ENCODE measurements at places on chromosomes 6 and 20. TPM values are rescaled to one million over a fixed set of nuclear protein-coding genes. Genes with fewer than 3 reads are reported as not detected.

DNA sequence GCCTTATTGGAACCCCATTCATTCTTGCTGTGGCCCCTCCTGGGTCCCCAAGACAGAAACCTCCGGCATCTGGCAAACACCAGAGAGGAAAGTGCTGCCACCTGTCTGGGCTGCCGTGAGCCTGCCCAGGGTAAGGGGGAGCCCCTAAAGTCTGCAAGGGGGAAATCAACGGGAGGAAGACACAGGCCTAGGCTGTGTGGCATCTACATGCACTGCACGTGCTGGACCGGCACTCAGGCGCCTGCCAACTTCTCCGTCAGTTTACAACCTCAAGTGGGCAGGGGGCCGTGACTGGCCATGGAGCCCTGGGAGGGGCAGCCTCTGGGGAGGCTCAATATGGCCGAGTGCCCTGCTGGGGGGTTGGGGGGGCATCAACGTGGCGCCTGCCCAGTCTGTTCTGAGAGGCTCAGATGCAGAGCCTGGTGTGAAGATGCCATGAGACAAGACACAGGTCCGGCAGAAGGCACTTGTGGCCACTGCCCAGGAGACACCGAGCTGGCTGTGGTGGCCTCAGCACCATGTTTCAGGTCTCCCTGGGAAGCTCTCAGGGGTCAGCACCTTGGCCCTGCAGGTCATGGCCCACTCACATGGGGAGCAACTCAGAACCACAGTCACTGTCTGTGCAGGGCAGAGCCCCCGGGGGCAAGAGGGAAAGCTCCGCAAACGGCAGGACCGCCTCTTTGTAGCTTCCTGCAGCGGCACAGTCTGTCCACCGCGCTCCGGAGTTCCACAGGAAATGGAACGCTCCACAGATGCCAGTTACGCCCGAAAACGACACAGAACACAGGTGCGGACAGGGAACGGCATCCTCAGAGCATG is 8.4 kb downstream of the UCKL1 start:
- no peaks in the 10 kb centered on the region for H3K36me3 ChIP-seq
- peaks cover 4% of the 10 kb centered on the region for H3K4me1 ChIP-seq
- H3K27me3 ChIP-seq: no peaks in the 10 kb centered on the region

DNA sequence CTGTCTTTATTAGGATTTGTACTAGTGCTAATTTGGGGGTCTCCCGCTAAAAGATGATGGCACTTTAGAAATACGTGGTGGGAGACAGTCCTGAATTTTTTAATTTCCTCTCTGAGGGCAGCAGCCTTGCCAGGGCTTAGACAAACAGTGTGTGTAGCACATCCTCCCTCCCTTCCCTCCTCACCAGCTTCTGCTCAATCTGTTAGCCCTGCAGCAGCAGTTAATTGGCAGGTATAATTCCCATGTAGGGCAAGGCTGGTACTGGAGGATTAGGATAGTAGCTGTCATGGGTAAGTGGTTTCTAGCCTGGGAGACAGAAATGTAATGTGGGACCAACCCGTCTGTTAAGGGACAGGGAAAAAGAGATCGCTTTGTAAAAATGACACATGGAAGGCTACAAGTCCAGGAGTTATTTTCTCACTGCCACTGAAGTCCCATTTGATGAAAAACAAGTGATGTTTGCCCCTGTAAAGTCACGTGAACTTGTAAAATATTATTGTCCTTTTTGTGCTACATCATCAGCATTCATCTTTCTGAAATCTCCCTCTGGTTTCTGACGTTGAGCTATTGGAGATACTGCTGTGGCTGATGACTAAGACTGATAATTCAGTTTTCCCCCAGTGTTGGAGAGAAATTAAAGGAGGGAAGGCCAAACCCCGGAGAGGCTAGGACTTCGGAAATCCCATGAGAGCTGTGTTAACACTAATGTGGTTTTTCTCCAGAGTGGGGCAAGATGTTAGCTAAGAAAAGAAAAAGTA is 40.6 kb downstream of the CTNNBL1 start:
- no peaks in the 10 kb centered on the region for H3K4me1 ChIP-seq
- peak overlapping the region; percentile 70 for H3K27ac ChIP-seq
- no peaks in the 10 kb centered on the region for H3K27me3 ChIP-seq
- H3K4me3 ChIP-seq: no peak overlapping the region

DNA sequence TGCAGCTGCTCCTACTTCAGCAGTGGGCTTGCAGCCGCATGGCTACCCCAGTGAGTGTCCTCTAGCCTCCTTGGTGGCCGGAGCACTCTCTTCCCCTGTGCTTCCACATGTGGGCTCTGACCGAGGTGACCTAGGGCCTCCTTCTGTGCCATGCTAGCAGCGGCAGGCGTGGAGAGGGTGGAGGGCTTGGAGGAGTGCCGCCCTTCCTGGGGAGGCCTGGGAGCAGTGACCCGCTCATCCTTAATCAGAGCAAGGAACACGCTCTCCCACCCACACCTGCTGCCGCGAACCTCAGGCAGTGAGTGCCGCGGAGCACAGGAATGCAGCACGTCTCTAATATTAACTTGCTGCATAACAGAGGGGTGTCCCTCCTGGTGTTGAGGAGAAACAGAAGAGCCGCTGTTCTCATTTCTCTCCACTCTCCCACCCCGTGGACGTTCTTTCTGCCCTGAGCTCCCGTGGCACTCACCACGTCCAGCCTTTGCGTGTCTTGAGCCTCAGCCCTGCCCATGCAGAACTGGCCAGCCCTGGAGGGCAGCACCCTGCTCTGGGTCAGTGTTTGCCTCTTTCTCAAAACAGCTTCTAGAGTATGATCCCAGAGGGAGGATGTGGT is 31.9 kb downstream of the DUSP22 start:
- H3K27me3 ChIP-seq: no peaks in the 10 kb centered on the region
- H3K4me1 ChIP-seq: peaks cover 3% of the 10 kb centered on the region
- H3K36me3 ChIP-seq: no peaks in the 10 kb centered on the region
- no peak for DNase-seq
- H3K4me3 ChIP-seq: no peak overlapping the region

- H3K27ac ChIP-seq: no peak overlapping the region
- H3K4me3 ChIP-seq: no peak overlapping the region
- H3K36me3 ChIP-seq: no peaks in the 10 kb centered on the region
Observed at GRCh38 chr6:21001736-21002135, 467.5 kb downstream of the CDKAL1 start.

DNA sequence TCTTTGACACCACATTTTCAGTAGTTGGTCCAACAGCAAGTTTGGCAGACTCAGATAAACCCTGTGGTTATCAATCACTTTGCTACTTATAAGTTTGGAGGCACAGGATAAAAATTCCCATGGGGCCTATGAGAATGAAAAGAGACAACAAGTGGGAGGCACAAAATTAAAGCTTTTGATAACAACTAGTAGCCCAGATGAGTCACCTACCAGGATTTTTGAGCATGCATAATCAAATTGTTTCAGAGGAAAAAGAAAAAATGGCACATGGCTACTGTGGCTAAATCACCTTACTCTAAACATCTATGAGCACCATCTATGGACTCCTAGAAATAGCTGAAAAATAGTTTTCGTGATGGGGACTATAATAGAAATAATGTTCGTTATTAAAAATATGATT is 40.8 kb upstream of the BMP5 start:
- no peaks in the 10 kb centered on the region for H3K4me1 ChIP-seq
- H3K27me3 ChIP-seq: no peaks in the 10 kb centered on the region
- no peaks in the 10 kb centered on the region for H3K36me3 ChIP-seq
- no peak overlapping the region for H3K4me3 ChIP-seq
- no peak overlapping the region for H3K27ac ChIP-seq
- DNase-seq: no peak

- H3K27ac ChIP-seq: no peak overlapping the region
- H3K4me3 ChIP-seq: no peak overlapping the region
- no peaks in the 10 kb centered on the region for H3K27me3 ChIP-seq
Observed at GRCh38 chr6:2086326-2086965, 159.0 kb downstream of the GMDS start.

DNA sequence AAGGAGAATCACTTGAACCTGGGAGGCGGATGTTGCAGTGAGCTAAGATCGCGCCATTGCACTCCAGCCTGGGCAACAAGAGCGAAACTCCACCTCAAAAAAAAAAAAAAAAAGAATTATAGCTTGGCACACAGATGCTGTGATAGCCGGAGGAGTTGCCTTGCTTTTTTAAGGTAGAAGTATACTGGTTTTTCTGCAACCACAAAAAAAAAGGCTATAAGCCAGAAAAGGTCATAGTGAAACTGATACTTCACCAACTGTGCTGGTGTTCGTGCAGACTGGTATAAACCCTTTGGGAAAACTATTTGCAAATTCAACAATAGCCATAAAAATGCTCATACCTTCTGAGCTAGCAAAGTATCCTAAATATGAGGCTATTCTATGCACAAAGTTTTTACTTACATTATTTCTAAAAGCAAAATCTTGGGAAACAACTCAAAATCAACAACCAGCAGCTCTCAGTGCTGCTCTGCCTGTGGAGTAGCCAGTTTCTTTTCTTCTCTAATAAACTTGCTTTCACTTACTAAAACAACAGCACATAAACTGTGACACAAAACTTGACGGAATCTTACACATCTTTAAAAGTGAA is 44.0 kb downstream of the B4GALT5 start:
- peaks cover under 1% of the 10 kb centered on the region for H3K4me1 ChIP-seq
- H3K27me3 ChIP-seq: no peaks in the 10 kb centered on the region
- no peak for DNase-seq
- no peak overlapping the region for H3K27ac ChIP-seq

- no peak overlapping the region for H3K27ac ChIP-seq
- no peaks in the 10 kb centered on the region for H3K27me3 ChIP-seq
- H3K4me3 ChIP-seq: no peak overlapping the region
- no peaks in the 10 kb centered on the region for H3K36me3 ChIP-seq
- no peaks in the 10 kb centered on the region for H3K4me1 ChIP-seq
Observed at GRCh38 chr6:66555082-66555481, 848.1 kb upstream of the EYS start.

DNA sequence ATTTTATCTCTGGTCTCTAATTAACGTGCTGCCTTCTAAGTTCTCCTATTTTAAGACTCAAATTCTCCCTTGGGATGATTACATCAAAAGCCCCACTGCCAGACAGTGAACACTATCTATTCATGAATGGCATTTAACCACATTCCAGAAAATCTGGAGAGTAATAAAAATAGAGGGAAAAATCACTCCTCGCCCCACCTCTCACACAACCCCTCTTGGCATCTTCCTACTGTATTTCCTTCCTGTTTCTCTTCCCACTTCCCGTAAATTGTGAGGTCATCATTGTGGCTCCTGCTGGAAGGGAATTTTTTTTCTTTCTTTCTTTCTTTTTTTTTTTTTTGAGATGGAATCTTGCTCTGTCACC is 31.5 kb downstream of the RAB44 start:
- H3K27me3 ChIP-seq: no peaks in the 10 kb centered on the region
- H3K36me3 ChIP-seq: no peaks in the 10 kb centered on the region
- H3K4me1 ChIP-seq: no peaks in the 10 kb centered on the region
- no peak overlapping the region for H3K4me3 ChIP-seq

GRCh38 chr20:47809161-47809960 is 24.1 kb upstream of the SULF2 start:
- no peaks in the 10 kb centered on the region for H3K36me3 ChIP-seq
- no peak for DNase-seq
- H3K4me3 ChIP-seq: no peak overlapping the region
- H3K4me1 ChIP-seq: no peaks in the 10 kb centered on the region

GRCh38 chr6:32554116-32554965 is 24.3 kb upstream of the HLA-DRB5 start:
- no peaks in the 10 kb centered on the region for H3K27me3 ChIP-seq
- H3K36me3 ChIP-seq: no peaks in the 10 kb centered on the region
- no peak for DNase-seq
- no peaks in the 10 kb centered on the region for H3K4me1 ChIP-seq
- no peak overlapping the region for H3K4me3 ChIP-seq

DNA sequence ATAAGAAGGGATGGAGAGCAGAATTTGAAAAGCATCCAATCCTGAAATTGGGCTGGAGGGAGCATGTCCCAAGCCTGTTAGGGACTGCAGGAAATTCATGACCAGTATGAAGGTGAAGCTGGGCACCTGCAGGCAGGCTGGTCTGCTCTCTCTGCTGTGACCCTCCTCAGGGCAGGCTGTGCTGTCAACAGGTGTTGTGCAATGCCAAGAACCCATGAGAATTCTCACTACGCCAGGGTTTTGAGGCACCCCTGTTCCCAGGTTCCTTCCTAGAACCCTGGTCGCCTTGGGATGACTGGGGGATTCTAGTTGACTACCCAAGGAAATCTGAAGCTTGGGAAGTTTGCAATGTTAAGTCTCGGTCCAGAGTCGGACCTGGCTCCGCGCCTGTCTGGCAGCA is 13.3 kb upstream of the MAS1L start:
- H3K4me3 ChIP-seq: no peak overlapping the region
- DNase-seq: no peak

DNA sequence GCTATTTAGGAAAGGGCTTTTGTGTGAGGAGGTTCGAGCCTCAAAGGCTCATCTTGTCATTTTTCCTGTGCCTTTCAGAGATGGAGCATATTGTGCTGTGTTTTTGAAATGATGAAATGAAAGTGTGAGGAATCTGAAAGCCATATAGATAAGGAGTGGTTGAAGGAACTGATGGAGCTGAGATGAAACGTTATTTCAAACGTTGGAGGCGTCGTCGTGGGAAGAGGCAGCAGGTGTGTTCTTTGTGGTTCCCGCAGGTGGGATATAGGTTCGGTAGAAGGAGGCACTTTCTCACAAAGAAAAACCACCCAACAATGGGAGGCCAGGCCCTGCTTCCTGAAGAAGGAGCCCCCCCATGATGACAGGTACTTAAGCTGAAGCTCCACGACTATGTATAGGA is 83.2 kb upstream of the SNAP25 start:
- no peaks in the 10 kb centered on the region for H3K36me3 ChIP-seq
- H3K27me3 ChIP-seq: no peaks in the 10 kb centered on the region

DNA sequence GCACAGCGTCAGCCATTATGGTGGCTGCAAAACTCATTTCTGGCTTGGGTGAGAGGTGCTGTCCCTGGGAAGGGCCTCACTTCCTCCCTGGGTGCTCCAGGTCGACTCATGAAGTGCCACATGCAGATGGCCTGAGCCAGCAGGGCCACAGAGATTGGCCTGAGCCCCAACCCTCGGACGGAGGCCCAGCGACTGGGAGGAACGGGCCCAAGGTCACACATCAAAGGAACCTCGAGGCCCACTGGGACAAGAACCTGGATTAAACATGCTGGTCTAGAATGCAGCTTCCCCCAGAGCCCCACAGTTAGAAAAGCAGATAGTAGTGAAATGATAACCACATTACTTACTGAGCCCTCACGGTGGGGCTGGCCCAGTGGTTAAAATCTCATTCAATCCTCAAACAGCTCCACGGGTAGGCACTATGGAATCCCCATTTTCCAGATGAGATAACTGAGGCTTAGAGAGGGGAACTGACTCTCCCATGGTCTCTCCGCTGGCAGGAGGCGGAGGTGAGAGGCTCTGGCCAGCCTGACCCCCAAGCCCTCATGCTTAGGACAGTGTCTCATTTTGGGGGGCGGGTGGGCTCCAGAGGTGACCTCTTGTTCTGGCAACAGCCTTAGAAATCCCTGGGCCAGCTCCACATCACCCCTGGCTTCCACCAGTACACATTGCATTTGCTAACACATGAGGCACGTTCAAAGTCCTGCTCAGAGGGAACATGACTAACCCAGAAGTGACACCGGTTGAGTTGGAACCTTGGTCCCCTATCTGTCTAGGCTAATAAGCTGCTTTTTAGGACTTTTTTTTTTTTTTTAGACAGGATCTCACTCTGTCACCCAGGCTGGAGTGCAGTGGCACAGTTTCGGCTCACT is 53.0 kb downstream of the SRC start:
- no peaks in the 10 kb centered on the region for H3K4me1 ChIP-seq
- no peak overlapping the region for H3K27ac ChIP-seq
- DNase-seq: no peak
- H3K36me3 ChIP-seq: no peaks in the 10 kb centered on the region

The LMBRD1 gene
- 65.0 TPM for total RNA-seq

The NNAT gene
- not detected for total RNA-seq

The ADAM33 gene
- total RNA-seq: 66.5 TPM

The MUC21 gene
- total RNA-seq: 0.28 TPM

The TINAG gene
- total RNA-seq: not detected

The TRIM31 gene
- not detected for total RNA-seq

The BCAS1 gene
- total RNA-seq: 0.83 TPM

The TP53TG5 gene
- not detected for total RNA-seq
